ENCODE measurements at places on chromosomes 13 and 19.

GRCh38 chr13:62502588-62502987, 1086.9 kb upstream of the PCDH20 start:
- no peak for DNase-seq

GRCh38 chr19:2796659-2797266, 11.5 kb downstream of the THOP1 start:
- DNase-seq, result no peak

DNA sequence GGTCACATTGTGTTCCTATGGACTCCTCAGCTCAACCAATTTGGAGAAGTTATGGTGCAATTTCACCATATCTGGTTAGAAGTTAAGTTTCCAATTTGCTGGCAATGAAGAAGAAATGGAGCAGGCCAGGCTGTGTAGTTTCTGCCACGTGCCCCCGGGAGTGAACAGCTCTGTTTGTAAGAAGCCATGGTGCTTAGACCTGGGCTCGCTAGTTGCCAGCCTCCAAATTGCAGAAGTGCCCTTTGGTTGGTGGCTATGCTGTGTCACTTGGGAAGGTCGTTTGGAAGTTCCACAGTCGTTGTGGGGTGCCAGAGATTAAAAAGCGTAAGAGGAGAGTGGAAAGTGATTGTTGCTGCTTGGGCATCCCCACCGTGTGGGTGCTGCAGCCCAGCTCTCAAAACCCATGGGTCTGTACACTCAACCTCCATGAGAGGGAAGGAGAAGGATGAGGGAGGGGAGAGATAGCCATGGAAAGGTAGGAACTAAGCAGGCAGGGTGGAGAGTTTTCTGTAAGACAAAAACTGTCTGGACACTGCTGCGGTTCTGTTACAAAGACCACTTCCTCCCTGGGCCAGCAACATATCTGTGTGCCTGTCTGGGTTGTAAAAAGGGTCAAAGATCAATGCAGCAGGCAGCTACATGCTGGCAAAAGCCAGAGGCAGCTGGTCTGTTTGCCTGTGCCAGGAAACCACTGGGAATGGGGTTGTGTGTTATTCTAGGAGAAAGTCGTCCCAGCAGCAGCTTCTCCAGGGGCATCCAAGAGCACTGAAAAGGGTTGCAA, 10.8 kb downstream of the ALOX5AP start:
- no peak for DNase-seq

DNA sequence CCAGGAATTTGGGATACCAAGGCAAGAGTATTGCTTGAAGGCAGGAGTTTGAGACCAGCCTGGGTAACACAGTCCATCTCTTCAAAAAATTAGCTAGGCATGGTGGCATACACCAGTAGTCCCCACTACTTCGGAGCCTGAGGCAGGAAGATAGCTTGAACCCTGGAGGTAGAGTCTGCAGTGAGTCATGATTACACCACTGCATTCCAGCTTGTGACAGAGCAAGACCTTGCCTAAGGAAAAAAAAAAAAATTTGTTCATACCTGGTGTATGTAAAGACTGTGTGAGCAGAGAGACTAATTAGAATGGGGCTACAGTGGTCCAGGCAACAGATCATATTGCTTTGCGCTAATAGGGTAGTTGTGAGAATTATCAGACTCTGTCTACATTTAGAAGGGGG, 778.3 kb upstream of the PCDH20 start:
- DNase-seq, result no peak

GRCh38 chr19:19217099-19217498, 5.3 kb downstream of the NCAN start:
- DNase-seq, result no peak

DNA sequence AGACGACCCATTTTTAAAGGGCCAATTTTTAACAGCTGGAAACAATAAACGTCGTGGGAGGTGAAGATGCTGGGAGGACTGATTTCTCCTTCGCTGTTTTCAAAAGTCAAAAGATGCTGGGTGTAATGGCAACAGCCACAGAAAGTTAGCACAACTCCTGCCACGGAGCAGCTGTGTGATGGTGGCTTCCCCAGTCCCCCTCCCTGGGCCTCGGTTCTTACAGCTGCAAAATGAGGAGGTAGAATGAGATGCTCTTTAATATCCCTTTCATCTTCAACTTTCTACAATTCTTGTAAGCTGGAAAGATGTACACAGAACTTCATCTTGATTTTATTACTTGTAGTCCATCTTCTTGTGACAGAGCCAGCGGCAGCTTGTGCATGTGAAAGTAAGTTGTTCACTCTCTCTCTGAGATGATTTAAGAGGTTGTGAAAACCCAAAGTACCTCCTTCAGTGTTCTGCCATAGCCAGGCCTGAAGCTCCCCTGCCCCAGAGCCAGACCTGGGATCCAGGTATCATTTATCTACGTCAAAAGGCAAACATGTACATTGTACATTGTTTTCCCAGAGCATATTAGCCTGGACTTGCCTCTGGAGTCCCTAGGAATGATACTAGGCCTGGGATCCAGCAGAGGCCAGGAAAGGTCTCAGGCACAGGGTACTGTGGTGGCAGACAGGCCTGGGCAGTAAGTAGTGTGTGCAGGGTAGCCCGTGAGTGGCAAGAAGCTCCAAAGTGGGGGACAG, 3.4 kb upstream of the UBE2L5 start:
- no peak for DNase-seq

DNA sequence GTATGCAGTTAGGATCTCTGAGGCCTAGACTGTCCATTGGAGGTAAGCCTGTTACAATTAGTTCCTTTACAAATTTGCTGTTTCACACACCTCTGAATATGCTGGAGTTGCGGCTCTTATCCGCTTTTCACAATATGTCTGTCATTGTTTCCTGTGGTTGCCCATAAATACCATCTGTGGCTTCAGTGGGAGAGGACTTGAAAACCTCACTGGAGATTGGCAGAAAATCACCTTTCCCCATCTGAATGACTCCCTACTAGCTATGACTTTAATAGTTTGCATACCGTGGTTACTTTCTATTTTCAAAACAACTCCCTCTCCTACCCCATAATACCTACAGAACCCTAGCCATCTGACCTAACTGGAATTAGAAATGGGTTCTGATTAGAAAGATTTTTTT, 454.3 kb downstream of the PCDH17 start:
- DNase-seq, result no peak

- DNase-seq, result no peak
Measured at GRCh38 chr13:111611651-111612050, 291.2 kb downstream of the TEX29 start.

- DNase-seq, result no peak
Measured at GRCh38 chr13:64680739-64681138, 2549.4 kb downstream of the PCDH9 start.

DNA sequence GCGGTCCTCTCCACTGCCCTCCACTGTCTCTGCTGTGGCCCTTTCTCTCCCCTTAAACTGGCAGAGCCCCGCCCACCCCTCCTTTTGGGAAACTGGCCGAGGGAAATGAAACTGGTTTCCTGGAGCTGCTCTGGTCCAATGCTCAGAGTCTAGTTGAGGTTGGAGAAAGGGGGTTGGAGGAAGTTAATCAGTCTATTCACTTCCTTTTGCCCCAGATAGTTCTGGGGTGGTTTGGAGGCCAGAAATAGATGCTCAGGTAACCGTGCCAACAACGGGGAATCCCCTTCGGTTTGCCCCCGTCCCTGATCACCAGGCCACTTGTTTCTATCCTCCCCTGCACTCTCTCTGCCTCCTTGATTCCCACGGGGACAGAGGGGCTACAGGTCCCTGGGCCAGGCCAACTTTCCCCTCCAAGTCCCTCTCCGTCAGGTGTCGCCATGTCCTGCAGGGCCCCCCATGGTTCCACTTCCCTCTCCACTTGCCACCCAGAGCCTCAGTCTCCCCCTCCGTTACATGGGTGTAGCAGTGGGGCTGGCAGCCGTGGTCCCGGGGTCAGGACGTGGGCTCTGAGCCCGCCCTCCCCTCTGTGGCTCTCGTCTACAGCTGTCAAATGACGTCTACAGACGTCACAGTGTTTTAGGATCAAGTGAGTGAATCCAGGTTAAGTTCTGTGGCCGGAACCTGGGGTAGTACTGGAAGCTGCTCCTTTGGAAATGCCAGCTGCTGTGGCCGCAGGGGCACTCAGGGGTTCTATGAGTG, at the start of gene IL4I1:
Gene IL4I1 (minus strand): TSS at position 25 of the 759 bp plus-strand sequence. CDS start 727 bp downstream, outside the sequence.
- peak; percentile 79 for DNase-seq

GRCh38 chr13:25752957-25753551, 298.8 kb downstream of the SHISA2 start:
- no peak for DNase-seq

GRCh38 chr13:75635101-75635827, 866 bp upstream of the LMO7 start:
- no peak for DNase-seq

DNA sequence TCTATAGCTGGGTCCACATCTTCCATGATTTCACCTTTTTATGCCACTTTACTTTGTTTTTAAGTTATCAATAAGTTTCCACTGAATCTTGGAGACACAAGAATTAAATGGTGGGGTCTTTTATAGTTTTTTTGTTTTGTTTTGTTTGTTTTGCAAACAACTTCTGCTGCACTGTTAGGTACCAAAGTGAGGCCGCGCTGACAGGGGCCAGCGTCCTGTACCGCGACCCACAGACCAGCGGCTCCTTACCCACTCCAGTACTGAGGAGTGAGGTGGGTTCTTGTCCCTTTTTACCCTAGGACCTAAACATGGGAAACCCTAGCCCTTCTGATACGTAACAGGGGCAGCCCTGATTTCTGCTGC, 75.8 kb upstream of the MCF2L start:
- no peak for DNase-seq

- DNase-seq, result peak; percentile 91
Measured at GRCh38 chr19:35899547-35900214, 659 bp downstream of the NFKBID start.

- no peak for DNase-seq
Measured at GRCh38 chr13:37869506-37869755, 141 bp downstream of the TRPC4 start.

GRCh38 chr19:11586331-11586730, 8.9 kb upstream of the ACP5 start:
- no peak for DNase-seq

GRCh38 chr19:14505488-14506239, 9.7 kb upstream of the GIPC1 start:
- DNase-seq, result peak; percentile 73
